CD4-positive, alpha-beta T cell treated with Interleukin-10 for 1 hour (primary cell): ENCODE measurements at places on chromosomes 2 and 18.

GRCh38 chr2:127137225-127137624 lies 30.3 kb upstream of the BIN1 start:
- DNase-seq = no peak

GRCh38 chr2:111202266-111203040 lies 81.7 kb downstream of the BCL2L11 start:
- DNase-seq = no peak

GRCh38 chr2:181466661-181467576 lies 9.7 kb downstream of the ITGA4 start:
- peak; percentile 84 for DNase-seq

DNA sequence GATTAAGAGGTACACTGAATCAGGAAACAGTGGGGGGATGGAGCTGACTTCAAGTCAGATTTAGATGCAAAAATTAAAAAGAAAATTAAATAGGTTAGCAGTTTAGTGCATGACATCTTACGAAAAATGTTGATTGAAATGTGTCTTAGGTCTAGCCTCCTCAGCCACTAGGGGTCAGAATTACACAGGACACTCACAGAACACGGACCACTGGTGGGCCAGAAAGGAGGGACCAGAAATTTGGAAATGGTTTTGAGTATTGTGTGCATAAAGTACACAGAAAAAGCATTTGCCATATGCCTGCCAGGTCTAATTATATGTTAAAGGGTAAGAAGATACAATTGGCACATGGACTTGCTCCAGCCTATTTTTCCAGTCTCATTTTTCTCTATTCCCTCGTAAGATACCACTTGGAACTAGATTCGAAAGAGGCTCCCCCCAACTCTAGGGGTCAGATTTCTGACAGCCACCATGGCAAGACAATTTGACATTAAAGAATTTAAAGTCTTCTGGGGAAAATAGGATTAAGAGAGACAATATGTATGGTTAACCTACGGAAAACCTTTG lies 550.2 kb upstream of the SETBP1 start:
- DNase-seq = no peak

DNA sequence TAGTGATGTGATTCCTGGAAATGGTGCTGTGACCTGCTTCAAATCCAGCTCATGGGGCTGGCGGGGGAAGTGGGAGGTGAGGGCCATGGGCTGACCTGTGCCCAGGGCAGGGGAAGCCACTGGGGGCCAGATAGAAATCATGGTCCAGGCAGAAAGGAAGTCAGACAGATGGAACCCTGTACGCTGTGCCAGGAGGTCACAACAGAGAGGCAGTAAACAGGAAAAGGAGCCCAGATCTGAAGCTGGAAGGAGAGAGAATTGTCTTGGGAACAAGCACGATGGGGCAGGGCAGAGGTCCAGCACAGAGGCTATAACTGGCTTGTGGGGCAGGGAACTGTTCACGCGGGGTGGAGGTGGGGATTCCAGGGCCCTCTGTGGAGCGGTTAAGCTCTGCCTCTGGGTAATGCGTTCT lies 76.0 kb downstream of the RNF144A start:
- no peak for DNase-seq

GRCh38 chr18:36217348-36217747 lies 30.1 kb downstream of the MOCOS start:
- DNase-seq = no peak

GRCh38 chr2:222779145-222779832 lies 81.5 kb upstream of the ACSL3 start:
- DNase-seq = no peak

GRCh38 chr18:55252901-55253300 lies 293.6 kb upstream of the CCDC68 start:
- DNase-seq = no peak

DNA sequence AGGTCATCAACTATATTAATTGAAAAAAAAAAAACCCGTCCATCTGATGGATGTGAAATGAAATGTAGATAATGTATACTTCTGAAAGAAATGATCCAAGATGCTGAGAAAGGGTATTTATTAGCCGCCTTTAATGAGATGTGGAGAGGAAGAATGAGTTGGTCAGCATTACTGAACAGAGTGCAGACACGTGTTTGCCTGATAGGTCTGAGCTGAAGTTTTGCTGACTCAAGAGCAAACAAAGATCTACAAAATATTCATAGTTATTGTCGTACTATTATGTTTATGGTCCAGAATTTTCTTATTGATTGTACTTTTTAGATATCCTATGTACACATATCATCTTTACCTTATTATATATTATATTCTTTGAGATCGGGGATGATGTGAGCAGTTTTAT lies 235.3 kb downstream of the RDH14 start:
- no peak for DNase-seq

DNA sequence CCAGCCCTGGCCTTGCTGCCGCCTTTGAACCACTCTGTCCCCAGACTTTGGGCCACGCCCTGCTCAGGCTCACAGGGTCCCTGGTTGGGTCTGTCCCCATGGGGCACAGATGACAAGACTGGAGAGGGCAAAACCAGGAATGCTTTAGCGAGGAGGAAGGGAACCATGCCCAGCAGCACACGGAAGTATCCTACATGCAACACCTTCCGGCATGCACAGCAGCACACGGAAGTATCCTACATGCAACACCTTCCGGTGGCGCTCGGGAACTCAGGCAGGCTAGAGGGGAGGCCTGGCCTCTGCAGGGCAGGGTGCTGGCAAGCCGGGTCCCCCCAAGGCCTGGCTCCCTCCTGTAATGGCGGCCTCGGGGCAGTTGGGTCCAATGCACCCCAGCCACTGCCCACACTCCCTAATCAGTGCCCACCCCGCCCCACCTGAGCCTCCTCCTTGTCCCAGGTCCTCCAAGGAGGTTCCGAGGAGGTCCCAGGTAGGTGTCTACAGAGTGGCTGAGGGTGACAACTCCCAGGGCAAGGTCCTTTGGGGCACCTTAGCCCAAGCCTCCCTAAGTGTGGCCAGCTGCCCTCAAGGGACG lies 33.6 kb upstream of the SNED1 start:
- no peak for DNase-seq

- DNase-seq = peak; percentile 86
These were observed at the start of gene MGAT4A for GRCh38 chr2:98731041-98731893. Gene MGAT4A, minus strand, starts transcription at chr2:98731132. Its CDS starts 4,800 bp downstream, at chr2:98726332.

GRCh38 chr18:6254456-6254855 lies 160.3 kb downstream of the L3MBTL4 start:
- DNase-seq = no peak

GRCh38 chr2:219174146-219174545 lies 2.6 kb downstream of the CNPPD1 start:
- DNase-seq = no peak
